GM12878 (cell line): ENCODE measurements at places on chromosomes 6 and 20. TPM values are rescaled to one million over a fixed set of nuclear protein-coding genes. Genes with fewer than 3 reads are reported as not detected.

DNA sequence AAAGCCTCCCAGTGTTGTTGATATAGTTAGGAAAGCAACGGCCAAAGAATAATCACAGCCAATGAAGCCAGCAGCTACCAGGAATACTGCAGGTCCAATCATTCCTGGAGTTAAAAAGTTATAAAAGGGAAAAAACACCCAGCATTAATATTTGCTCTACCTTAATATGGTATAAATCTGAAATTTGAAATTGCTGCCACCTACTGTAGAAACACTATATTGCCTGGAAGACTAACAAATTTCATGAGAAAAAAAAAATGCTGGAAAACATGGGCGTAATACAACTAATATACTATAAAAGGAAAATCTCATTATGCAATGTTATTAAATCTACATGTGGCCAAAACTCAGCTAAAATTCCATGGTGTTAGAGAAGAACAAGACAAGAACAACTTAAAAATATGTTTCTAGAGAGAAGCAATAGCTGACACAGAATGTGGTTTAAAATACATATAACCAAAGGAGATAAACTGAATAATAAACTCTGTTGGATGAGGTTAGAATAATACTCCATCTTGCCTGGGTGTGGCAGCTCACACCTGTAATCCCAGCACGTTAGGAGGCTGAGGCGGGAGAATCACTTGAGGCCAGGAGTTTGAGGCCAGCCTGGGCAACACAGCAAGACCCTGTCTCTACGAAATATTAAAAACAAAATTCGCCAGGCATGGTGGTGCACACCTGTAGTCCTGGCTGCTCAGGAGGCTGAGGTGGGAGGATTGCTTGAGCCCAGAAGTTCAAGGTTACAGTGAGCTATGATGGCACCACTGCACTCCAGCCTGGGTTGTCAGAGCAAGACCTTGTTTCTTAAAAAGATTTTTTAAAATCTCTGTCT, 43.1 kb downstream of the SLC17A5 start:
- no peak overlapping the region for H3K27ac ChIP-seq
- DNase-seq = peak; percentile 23
- no peaks in the 10 kb centered on the region for H3K27me3 ChIP-seq
- no peak overlapping the region for H3K4me3 ChIP-seq
- no peaks in the 10 kb centered on the region for H3K36me3 ChIP-seq
- H3K4me1 ChIP-seq = no peaks in the 10 kb centered on the region

DNA sequence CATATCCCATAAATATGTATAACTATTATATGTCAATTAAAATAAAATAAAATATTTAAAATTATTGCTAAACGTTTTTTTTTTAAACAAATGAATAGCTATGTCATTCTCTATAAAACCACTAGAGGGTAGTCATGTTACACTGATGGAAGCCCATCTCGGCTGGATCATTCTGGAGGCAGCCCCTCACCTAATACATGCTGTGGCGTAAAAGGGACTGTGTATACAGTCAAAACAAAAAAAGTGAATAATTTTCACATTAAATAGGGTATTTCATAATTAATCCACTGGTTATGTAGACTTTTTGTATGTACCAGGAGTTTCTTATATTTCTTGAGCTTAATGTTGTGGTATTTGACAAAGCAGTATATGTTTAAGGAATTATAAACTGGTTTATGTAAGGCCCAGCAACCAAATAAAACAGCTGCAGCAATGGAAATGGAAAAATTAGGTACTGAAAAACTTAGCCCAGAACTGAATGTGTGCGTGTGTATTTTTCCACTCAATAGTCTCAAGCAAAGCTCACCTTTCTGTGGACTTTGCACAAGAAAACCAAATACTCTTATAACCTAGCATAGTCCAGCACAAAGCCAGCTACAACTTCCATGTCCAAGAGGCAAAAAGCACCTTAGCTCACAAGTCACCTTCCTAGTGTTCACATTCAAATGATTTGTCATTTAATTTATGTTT, 81.7 kb downstream of the COL9A1 start:
- H3K27me3 ChIP-seq = no peaks in the 10 kb centered on the region; the same call in 1 of the 2 replicates
- H3K4me1 ChIP-seq = no peaks in the 10 kb centered on the region
- H3K27ac ChIP-seq = no peak overlapping the region
- no peak for DNase-seq
- H3K4me3 ChIP-seq = no peak overlapping the region

- no peaks in the 10 kb centered on the region for H3K27me3 ChIP-seq
- no peaks in the 10 kb centered on the region for H3K4me1 ChIP-seq
- DNase-seq = no peak
- H3K36me3 ChIP-seq = no peaks in the 10 kb centered on the region
- H3K27ac ChIP-seq = no peak overlapping the region
- H3K4me3 ChIP-seq = no peak overlapping the region
Observed at GRCh38 chr6:110656492-110656891, 158.8 kb downstream of the CDK19 start.

GRCh38 chr6:158654498-158654897, 4.6 kb downstream of the SYTL3 start:
- H3K4me1 ChIP-seq = peaks cover 23% of the 10 kb centered on the region
- no peak for DNase-seq
- H3K27me3 ChIP-seq = no peaks in the 10 kb centered on the region
- H3K4me3 ChIP-seq = no peak overlapping the region
- H3K27ac ChIP-seq = no peak overlapping the region
- H3K36me3 ChIP-seq = no peaks in the 10 kb centered on the region

DNA sequence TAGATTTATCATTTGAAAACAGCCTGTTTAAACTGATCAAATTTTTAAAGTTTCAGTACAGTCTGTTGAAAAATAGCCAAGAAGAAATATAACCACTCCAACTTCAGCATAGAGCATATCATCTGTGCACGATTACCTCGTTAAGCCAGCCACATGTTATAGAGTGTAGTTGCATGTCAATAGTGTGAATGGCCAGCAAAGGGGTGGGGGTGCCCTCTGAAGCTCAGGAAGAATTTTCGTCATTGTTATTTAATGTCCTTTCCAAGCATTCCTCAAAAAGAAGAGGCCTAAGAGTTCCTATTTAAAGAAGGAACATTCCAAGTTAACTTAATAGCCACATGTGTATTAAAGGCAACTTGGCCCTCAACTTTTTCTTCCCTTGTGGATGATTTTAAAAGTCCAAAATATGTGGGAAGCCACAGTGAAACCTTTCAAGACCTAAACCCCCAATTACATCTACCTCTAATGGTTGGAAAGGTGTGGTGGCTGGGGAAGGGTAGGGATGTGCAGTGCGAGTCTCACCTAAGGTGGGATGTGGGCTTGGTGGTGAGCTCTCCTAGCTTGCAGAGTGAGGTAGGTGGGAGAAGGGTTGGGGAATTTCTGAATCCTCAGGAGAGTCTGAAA, 1.8 kb upstream of the CCN2 start:
- H3K27me3 ChIP-seq = peaks cover 8% of the 10 kb centered on the region
- no peaks in the 10 kb centered on the region for H3K4me1 ChIP-seq
- no peak overlapping the region for H3K4me3 ChIP-seq
- H3K36me3 ChIP-seq = no peaks in the 10 kb centered on the region

DNA sequence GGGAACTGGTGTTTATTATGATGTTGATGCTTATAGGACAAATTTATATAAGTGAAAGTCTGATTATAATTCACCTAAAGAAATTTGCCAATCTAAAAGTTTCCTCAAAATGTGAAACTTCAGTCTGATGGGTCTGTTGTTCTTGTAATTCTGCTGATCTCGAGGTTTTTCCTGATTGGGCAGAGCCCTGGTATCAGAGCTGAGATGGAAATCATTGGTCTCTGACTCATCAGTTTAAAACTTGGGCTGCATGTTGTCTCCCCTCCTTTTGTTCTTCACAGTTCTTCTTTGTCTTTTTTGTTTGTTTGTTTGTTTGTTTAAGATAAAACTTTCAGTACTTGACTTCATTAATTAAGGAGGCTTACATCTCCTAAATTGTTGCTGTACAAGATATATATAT, 5.9 kb downstream of the SMAP1 start:
- H3K27ac ChIP-seq = no peak overlapping the region
- no peak overlapping the region for H3K4me3 ChIP-seq
- no peaks in the 10 kb centered on the region for H3K36me3 ChIP-seq
- DNase-seq = no peak
- no peaks in the 10 kb centered on the region; the same call in 1 of the 2 replicates for H3K4me1 ChIP-seq

DNA sequence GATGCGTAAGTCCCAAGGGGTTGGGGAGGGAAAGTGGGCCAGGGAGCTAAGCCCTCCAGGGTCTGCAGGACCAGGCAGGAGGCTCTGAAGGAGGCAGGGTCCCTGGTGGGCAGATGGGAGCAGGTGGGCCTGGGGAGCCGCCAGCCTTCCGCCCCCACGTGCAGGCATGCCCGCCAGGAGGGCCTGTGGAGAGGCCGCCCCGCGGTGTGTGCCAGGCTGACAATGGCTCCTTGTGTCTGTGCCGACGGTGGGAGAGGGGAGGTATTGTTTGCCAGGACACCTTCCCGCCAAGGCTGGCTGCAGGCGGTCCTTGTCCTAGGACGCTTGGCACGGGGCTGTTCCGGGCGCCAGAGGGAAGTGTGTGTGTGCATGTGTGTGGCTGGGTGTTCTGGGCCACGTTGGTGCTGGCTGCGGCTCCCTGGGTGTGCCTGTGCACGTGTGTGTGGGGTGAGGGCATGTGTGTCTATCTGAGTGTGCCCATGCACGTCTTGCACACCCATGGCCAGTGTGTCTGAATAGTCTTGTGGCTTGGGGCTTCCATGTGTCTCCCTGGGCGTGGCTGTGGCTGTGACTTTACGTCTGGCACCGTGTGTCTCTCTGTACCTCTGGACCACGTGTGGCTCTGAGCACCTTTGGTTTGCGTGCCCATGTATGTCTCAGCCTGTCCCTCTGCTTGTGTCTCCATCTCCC, 153.0 kb downstream of the CEBPB start:
- no peak overlapping the region for H3K27ac ChIP-seq
- H3K4me1 ChIP-seq = peaks cover 56% of the 10 kb centered on the region
- no peaks in the 10 kb centered on the region for H3K36me3 ChIP-seq
- DNase-seq = no peak

DNA sequence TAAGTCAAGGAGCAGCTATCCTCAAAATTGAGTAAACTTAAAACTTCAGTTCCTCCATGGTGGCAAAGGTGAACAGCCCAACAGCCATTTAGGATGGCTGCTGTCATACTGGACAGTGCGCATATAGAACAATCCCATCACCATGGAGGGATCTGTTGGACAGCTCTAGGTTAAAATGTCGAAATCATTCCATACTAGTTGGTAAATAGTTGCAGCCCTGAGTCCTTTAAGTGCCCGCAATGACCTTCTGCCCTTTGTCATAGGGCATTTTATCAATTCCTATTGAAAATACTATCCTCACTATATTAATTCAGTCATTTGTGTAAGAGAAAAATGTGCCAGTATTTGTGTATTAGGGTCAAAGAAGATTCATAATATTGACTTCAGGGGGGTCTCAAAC, 8.9 kb upstream of the ARMH2 start:
- no peak overlapping the region for H3K4me3 ChIP-seq
- no peak overlapping the region for H3K27ac ChIP-seq
- H3K4me1 ChIP-seq = no peaks in the 10 kb centered on the region
- DNase-seq = no peak

GRCh38 chr6:138844192-138844591, 48.3 kb downstream of the ECT2L start:
- no peaks in the 10 kb centered on the region for H3K36me3 ChIP-seq
- no peaks in the 10 kb centered on the region for H3K27me3 ChIP-seq
- no peaks in the 10 kb centered on the region for H3K4me1 ChIP-seq
- DNase-seq = no peak

DNA sequence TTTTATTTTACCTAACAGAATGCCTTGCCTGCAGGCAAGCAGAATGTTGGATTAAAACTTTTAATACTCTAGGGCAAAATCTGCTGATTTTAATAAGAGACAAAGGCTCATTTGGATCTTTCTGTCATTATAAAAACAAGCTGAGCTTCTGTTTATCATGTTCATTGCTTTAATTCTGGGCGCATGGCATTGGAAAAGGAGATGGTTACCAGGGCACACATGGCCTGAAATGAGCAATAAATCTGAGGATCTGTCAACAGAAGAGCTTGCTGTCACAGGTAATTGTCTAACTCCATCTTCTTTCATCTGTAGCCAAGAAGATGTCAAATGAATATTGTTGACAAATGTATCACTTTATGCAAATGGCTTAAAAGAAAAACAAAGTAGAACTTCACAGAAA, 439.6 kb downstream of the DOK5 start:
- no peaks in the 10 kb centered on the region for H3K36me3 ChIP-seq
- no peaks in the 10 kb centered on the region for H3K4me1 ChIP-seq

DNA sequence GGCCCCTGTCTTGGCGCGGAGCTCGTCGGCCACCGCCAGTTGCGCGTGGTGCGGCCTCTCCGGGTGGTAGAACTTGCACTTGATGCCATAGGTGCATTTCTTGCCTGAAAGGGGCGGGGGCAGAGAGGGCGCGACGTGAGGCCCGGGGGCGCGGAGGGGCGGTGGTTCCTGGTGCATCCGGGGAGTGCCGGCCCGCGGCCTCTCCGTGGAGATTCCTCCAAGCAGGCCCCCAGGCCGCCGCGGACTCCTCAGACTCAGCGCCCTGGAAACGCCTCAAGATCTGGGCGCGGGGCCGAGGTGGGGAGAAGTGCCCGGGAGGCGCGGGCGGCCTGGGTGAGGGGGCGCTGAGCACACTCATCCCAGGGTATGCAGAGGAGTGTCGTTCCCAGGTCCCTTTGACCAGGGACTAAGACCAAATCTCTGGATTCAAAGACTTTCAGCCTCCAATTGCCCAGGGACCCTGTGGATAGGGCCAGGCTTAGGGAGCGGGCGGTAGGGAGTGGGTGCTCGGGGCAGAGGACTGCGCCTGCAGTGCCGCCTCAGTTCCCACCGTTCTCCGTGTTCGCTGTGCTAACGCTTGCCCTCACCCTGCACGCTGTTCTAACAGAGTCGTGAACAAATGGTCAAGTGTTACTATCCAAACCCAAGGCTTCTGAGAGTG, 33.3 kb downstream of the ZC3H12D start:
- H3K36me3 ChIP-seq = peaks cover 4% of the 10 kb centered on the region; the same call in 1 of the 2 replicates
- no peak overlapping the region for H3K27ac ChIP-seq
- H3K4me1 ChIP-seq = no peaks in the 10 kb centered on the region
- H3K27me3 ChIP-seq = no peaks in the 10 kb centered on the region

DNA sequence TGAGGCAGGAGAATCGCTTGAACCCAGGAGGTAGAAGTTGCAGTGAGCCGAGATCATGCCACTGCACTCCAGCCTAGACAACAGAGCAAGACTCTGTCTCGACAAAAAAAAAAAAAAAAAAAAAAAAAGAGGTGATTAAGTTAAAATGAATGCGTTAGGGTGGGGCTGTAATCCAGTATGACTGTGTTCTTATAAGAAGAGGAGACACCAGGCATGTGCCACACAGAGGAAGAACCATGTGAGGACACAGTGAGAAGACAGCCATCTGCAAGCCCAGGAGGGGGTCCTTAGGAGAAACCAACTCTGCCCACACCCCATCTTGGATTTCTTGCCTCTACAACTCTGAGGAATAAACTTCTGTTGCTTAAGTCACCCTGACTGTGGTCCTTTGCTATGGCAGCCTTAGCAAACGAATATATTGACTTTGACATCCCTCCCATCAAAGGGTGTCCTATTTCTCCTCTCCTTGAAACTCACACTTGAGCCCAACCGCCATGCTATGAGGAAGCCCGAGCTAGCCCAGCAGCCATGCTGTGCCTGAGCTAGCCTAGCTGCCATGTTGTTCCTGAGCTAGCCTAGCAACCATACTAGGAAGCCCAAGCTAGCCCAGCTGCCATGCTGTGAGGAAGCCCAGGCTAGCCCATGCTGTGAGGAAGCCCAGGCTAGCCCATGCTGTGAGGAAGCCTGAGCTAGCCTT, 15.8 kb upstream of the PPP1R16B start:
- no peaks in the 10 kb centered on the region for H3K36me3 ChIP-seq
- no peak overlapping the region for H3K4me3 ChIP-seq

Gene TRIM15
- 0.08 TPM in 1 of 2 replicates, not detected in the other for total RNA-seq

Gene TNNC2
- total RNA-seq = not detected in 2 replicates

Gene OARD1
- total RNA-seq = 23.7 and 29.9 TPM in 2 replicates

Gene SPTLC3
- total RNA-seq = 0.05 TPM in 1 of 2 replicates, not detected in the other
